ENCODE measurements at places on chromosomes 7 and 10.

DNA sequence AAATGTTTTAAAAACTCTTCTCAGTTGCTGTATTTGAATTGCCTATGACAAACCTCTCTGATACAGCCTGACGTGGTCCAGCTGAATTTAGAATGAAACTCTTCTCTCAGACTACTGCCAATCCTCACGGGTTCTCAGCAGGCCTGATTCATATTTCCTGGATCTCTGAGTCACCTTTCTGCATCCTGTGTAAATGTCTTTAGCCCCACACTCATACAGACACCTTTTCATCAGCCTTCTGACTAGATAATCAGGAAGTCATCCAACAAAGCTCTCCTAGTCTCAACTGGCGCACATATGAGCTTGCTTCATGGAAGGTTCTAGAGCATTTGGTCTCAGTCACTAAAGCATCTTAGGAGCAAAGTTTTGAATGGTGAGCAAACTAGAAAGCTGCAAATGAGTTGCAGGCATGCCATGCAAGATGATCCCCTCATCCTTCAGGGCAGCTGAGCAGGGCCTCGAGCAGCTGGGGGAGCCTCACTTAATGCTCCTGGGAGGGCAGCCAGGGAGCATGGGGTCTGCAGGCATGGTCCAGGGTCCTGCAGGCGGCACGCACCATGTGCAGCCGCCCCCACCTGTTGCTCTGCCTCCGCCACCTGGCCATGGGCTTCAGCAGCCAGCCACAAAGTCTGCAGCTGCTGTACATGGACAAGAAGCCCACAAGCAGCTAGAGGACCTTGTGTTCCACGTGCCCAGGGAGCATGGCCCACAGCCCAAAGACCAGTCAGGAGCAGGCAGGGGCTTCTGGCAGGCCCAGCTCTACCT, 182.8 kb downstream of the ARHGAP12 start:
- no peak for DNase-seq

DNA sequence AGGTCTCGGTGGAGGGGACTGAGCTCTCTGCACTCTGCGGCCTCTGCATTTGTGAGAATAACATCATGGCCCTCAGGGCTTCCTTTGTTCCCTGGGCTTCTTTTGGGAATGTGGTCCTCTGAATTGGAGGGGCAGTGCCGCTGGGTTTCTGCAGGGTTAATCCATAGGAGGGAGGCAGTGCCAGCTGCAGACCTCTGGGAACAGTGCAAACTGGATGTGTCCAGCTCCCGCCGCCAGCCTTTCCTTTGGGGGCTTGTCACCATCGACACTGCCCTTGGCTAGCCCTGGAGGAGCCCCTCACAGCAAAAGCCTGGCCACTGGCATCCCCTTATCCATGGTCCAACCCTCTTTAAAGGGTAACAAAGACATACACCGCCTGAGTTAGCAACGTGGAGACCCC, 174.0 kb downstream of the WDR37 start:
- DNase-seq: no peak

GRCh38 chr7:30223896-30224295, 60.5 kb upstream of the ZNRF2 start:
- DNase-seq: no peak

GRCh38 chr10:110534571-110534970, 32.9 kb upstream of the SMC3 start:
- DNase-seq: no peak

DNA sequence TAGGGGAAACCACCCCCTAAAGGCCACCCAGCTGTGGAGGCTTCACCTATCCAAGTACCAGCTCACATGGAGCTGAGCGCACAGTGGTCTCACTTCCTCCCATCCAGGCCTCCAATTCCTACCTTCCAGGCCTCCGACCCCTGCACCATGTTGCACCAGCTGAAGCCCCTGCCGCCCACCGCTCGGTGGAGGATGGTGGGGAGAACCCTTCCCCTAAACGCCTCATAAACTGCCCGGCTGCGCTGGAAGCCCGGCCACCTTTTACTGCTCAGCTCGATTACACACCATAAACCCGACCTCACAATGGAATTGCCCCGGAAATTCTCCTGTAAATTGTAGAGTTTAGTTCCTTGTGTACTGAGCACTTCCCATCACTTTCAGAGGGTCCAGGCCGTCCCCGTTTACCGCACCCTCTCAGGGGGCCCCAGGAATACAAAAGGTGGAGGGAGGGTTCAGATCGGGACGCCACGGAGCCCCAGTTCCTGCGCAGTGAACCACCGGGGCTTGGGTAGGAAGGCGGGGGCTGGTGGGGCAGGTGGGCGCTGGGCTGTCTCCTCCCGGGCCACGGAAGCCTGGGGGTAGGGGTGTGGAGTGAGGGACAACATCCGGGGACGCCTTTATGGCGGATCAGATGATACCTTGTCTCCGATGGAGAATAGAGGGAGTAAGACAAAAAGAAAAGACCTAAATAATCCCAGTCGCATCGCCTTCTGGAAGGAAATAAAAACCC, 1.4 kb upstream of the HOXA7 start:
- no peak for DNase-seq

DNA sequence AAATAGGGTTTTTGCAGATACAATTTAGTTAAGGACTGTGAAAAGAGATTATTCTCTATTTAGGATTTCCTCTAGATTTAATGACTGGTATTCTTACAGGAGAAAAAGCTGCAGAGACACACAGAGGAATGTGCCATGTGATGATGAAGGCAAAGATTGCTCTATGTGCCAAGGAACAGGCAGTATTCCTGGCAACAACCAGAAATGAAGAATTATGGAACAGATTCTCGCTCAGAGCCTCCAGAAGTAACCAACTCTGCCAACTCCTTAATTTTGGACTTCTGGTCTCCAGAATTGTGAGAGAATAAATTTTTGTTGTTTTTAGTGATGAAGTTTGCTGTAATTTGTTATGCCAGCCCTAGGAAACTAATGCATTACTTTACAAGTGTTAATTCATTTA, 307.6 kb upstream of the SEMA3A start:
- DNase-seq: no peak

- no peak for DNase-seq
Observed at GRCh38 chr10:126021833-126022500, 125.6 kb downstream of the FANK1 start.

- DNase-seq: no peak
Observed at GRCh38 chr7:2276107-2276506, 34.1 kb downstream of the NUDT1 start.

GRCh38 chr10:69464401-69464800, 13.1 kb downstream of the TSPAN15 start:
- DNase-seq: no peak

GRCh38 chr7:74042746-74043522, 15.0 kb downstream of the ELN start:
- DNase-seq: no peak

DNA sequence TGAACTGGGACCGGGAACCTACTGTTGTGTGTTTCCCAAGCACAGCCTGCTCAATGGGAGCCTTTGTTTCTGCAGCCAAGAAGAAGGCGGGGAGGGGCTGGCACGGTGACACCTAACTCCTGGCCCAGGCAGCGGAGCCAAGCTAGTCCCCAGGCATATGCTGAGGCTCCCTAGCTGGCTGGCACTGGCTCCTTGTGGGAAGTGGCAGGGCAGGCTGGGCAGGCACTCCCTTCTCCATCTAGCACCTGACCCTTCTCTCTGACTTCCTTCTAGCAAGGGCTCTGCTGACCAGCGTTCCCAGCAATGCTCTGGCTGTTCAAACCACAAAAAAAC, 325.0 kb downstream of the PLXNA4 start:
- no peak for DNase-seq

DNA sequence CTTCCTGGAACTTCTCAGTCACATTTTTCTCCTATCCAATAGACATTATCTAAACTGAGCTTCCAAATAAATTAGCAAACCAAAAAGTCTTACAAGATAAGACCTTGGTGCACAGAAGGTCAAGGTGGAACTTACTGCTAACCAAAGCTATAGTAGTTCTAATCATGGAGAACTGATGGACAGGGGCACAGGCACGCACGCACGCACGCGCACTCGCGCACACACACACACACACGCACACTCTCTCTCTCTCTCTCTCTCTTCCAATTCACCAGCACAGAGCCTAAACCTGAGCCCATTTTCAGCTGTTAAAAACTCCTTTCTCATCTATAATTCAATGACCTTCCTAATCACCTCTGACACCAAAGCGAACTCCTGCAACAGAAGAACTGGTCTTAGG, 7.5 kb downstream of the FGFR2 start:
- no peak for DNase-seq

- no peak for DNase-seq
Observed at GRCh38 chr7:151062399-151063211, 3.2 kb downstream of the SLC4A2 start.

DNA sequence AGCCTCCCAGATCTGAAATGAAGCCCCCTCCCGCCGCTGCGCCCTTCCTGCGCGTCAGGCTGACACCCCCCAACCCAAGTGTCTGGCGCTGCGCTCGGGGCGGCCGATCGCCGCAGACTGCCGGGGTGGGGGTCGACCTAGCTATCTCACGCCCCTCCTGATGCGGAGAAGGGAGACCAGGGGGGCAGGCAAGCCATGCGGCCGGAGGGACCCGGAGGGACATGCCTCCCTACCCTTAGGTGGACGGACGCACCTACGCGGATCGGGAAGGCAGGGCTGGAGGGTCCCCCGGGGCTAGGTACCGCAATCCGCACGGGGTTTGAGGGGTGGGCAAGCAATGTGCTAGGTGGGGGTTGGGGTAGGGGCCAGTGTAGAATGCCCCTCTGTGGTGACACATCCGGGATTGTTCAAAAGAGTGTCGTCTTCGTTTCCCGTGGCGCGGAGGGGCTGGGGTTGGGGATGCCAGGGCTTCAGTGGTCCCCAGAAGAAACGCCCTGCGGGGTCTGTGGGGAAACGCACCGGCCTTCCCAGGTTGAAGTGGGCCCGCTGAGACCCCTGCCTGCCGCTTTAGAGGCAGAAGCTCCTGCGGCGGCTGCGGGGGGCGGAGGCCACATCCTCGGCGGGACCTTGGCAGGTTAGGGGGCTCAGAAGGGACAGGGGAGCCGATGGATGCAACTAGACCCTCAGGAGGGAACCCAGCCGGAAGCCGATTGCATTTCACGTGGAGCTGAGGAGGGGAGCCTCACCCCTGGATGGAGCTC, 913 bp downstream of the ADCYAP1R1 start:
- no peak for DNase-seq

GRCh38 chr10:14667781-14668180, 106.9 kb downstream of the FAM107B start:
- DNase-seq: no peak

GRCh38 chr10:44857363-44858016, 53.6 kb upstream of the TMEM72 start:
- no peak for DNase-seq

- DNase-seq: no peak
Observed at GRCh38 chr10:89633484-89633883, 11.6 kb downstream of the PANK1 start.

DNA sequence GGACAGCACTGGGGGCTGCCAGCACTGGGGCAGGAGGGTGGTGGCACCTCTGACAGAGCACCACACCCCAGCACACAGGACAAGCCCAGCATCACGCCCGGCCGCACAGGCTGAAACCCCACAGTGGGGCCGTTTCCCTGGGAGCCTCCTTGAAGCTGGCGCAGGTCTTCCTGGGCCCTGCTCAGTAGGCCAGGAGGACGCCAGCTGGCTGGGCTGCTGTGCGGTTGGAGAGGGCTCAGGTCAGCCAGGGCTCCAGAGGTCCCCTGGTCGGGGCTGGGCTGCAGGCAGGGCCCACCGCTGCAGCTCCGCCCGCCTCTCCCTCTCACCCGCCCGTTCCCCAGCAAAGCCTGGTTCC, 137.3 kb downstream of the TCERG1L start:
- no peak for DNase-seq

DNA sequence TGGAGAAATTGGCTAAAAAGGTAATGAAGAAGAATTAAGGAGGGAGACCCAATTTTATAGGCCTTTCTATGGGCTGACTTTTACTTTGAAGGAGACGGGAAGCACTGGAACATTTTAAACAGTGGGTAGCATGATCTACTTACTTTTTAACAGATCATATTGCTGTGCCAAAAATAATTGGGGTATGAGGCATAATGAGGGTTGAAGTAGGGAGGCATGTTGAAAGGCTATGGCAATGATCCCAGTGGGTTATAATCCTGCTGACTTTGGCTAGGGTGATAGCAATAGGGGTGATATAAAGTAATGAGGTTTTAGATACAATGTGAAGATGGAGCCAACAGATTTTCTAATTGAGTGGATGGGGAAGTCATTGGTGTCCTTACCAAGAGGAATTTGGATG, 73.2 kb downstream of the GPR37 start:
- DNase-seq: no peak

- no peak for DNase-seq
Observed at GRCh38 chr7:29275493-29275892, 80.9 kb downstream of the CHN2 start.

DNA sequence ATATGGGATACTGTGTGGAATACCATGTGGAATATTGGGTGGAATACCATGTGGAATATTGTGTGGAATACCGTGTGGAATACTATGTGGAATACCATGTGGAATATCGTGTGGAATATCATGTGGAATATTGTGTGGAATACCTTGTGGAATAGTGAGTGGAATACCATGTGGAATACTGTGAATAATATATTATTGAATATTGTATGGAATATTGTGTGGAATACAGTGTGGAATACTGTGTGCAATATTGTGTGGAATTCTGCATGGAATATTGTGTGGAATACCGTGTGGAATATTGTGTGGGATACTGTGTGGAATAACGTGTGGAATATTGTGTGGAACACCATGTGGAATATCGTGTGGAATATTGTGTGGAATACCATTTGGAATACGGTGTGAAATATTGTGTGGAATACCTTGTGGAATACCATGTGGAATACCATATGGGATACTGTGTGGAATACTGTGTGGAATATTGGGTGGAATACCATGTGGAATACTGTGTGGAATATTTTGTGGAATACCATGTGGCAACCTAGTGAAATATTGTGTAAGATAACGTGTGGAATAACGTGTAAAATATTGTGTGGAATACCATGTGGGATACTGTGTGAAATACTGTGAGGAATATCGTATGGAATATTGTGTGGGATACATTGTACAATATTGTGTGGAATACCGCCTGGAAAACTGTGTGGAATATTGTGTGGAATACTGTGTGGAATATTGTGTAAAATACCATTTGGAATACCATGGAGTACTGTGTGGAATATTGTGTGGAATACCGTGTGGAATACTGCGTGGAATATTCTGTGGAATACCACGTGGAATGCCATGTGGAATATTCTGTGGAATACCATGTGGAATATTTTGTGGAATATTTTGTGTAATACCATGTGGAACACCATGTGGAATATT, 133.9 kb upstream of the CHST15 start:
- no peak for DNase-seq

- no peak for DNase-seq
Observed at GRCh38 chr7:116342125-116342524, 131.8 kb downstream of the TES start.

DNA sequence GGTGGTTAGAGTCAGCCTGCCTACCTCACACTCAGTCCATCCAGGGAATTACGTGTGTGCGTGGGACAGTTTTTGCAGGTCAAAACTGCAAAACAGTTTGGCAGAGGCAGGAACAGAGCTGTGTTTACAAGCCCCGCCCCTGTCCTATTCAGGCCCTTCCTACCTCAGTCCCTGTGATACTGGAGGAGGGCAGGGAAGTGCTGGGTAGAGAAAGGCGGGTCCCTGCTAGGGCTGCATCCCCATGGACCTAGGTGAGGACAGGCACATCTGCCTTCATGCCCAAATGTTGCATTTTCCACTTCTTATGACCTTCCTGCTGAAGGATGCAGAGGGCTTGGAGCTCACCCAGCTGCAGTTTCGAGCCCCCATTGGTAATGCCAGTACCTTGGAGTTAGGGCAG, 25.1 kb downstream of the SBDS start:
- DNase-seq: no peak

Data from stimulated activated CD8-positive, alpha-beta memory T cell treated with anti-CD3 and anti-CD28 coated beads, Interleukin-15, amount 100 ng/mL, for 24 hours (primary cell).